ENCODE measurements at places on chromosomes 5 and 9.
A peak's percentile ranks its signal among the peaks of the same experiment; 100 is the strongest.

GRCh38 chr5:181243564-181244343 lies at the start of gene RACK1:
Gene RACK1 (minus strand): TSS chr5:181243906. CDS start chr5:181243800, 106 bp downstream.
- DNase-seq, result peak; percentile 79

- DNase-seq, result no peak
These were observed 17.3 kb upstream of the SMIM32 start for GRCh38 chr5:136210259-136210658.

- no peak for DNase-seq
These were observed 100.9 kb downstream of the ARRDC3 start for GRCh38 chr5:91282210-91282609.

DNA sequence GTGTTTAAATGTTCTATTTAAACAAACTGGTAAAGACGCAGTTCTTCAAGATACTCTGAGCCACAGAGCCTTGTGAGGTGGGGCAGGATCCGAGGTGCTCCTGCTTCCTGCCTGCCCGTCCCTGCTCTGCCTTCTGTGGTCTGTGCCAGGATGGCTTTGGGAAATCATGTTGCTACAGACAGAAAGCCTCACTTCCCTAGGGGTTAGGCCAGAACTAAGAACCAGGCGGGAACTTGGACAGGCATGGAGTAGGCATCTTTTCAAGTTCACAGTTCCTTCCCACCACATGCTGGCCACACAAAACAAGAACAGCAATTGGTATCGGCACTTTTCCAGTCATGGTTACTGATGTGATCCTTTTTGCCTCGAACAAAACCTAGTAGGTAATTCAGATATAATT lies 67.7 kb upstream of the SPOCK1 start:
- no peak for DNase-seq

- DNase-seq, result no peak
These were observed 54.3 kb upstream of the DMRT3 start for GRCh38 chr9:922171-922570.

GRCh38 chr9:127580879-127581475 lies 31.1 kb upstream of the STXBP1 start:
- DNase-seq, result no peak

DNA sequence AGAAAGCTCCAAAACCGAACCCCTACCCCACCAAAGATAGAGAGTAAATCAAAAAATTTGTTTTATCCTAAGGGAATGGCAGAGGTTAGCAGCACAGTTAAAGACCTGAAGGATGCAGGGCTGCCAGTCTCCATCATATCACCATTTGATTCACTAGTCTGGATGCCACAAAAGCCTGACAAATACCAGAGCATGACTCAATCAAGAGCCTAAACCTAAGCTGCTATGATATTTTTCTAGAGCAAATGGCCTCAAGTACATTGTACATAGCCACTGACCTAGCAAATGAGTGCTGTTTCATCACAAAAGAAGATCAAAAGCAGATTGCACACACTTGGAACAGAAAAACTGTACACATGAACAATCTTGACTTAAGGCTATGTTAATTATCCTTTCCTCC lies 48.0 kb downstream of the DPYSL3 start:
- DNase-seq, result no peak

DNA sequence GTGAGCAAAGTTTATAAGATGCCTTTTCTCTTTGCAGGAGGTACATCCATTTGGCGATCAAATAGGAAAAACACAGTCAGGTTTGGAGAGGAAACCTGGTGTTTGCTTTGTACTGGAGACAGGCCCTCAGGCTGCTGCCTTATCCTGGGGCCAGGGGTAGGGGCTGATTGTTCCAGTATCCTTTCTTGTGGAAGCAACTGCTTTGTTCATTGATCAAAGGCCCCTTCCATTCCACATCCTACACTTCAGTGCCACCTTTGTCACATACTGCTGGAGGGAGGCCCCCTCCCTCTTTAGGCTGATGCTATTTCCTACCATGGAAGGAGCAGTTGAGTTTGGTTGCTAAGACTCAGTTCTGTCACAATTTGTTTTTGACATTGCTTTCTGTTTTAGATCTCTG lies 778.1 kb downstream of the TLR4 start:
- DNase-seq, result no peak

GRCh38 chr5:97550818-97551217 lies 367.8 kb upstream of the RIOK2 start:
- no peak for DNase-seq

GRCh38 chr5:68313336-68313735 lies 97.8 kb downstream of the PIK3R1 start:
- no peak for DNase-seq

- no peak for DNase-seq
These were observed 39.2 kb downstream of the PRUNE2 start for GRCh38 chr9:76866689-76867088.

GRCh38 chr5:92504346-92504745 lies 1076.7 kb downstream of the NR2F1-AS1 start:
- no peak for DNase-seq

- no peak for DNase-seq
These were observed 61.4 kb upstream of the RUFY1 start for GRCh38 chr5:179488975-179489374.

DNA sequence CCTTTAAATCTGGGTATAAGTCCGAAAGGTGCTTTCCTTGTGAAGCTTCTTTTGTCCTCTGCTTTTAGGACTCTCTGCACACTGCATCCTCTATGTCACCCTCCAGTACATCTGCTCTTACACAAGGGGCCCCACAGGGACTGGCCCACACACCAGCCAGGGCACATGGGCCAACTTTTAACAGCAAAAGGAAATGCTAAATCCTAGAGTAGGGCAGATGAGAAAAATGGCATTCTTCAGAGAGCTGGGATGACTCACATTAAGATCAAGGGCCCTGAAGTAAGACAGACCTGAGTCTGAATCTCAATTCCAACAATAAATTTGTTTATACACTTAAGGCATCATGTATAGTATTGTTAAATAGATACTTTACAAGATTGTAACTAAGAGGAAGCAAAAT lies 40.3 kb upstream of the CDKN2B start:
- DNase-seq, result no peak

GRCh38 chr9:108665521-108666239 lies 190.1 kb downstream of the ACTL7B start:
- no peak for DNase-seq

GRCh38 chr5:154826-155225 lies 36.5 kb upstream of the LRRC14B start:
- no peak for DNase-seq

DNA sequence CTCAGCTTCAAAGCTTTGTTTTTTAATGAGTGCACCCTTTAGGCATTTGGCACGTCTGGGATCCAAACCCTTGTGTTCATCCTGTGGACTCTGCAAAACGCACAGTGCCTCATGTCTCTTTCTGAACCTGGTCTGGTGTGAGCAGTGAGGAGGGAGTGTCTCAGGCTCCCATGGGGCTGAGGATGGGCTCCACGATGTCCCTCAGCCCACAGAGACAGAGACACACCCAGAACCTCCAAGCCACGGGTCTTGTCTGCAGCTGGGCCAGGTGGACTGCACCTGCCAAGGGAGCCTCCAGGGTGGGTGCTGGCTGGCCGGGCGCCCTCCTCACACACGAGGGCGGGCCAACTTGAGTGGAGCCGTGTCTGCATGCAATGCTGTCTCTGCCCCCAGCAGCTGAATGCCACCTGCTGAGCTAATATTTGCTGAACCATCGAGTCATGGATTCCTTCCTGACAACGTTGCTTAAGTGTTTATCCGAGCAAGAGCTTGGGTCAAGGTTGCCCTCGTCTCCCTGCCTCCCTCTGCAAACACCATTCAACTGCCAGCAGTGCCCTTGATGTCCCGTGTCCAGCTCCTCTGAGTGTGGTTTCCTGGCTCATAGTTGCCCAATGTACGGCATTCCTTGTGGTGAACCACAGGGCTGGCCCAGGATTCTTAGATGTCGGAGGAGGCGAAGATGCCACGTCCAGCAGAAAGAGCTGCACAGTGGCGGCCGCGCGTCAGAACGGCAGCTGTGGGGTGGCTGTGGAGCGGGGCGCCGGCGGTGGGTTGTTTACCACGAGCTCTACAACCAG lies 31.4 kb upstream of the LPCAT1 start:
- no peak for DNase-seq

DNA sequence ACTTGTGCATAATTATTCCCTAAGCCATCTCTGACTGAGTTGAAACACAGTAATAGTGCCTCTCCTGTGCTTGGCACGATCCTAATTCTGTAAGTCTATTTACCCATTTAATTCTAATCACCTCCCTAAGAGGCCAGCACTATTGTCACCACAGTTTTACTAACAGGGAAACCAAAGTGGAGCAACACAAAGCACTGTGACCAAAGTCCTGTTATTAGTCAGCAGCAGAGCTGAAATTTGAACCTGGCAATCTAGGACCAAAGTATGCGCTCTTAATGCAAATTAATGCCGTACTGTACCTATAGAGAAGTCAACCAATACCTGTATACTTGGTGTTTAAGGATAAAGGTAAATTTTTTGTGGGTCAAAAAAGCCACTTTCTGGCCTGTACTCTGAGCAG lies 77.1 kb upstream of the CNTLN start:
- no peak for DNase-seq

- DNase-seq, result no peak
These were observed 353.9 kb upstream of the GRAMD2B start for GRCh38 chr5:126069329-126069728.

GRCh38 chr9:68555437-68556150 lies 14.9 kb upstream of the TMEM252 start:
- no peak for DNase-seq

- no peak for DNase-seq
These were observed 179.3 kb downstream of the CTNND2 start for GRCh38 chr5:11724940-11725339.

DNA sequence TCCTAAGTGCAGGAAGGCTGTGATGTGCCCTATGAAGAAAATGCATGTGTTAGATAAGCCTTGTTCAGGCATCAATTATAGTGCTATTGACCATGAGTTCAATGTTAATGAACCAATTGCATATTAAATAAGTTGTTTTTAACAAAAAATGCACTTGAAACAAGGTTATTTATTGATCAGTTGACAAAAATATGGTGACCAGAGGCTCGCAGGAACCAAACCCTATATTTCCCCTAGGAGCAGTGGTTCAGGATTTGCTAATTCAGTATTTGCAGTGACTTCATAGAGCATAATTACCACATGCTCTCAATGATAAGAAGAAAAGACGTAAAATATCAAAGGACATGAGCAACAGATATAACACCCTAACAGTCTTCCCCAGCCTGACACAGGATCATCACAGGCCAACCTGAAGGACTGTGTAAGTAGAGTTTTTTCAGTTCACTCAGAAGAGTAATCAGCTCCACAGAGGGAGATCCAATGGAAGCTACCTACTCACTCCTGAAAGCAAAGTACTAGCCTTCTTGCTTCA lies 92.3 kb downstream of the SEMA5A start:
- no peak for DNase-seq

DNA sequence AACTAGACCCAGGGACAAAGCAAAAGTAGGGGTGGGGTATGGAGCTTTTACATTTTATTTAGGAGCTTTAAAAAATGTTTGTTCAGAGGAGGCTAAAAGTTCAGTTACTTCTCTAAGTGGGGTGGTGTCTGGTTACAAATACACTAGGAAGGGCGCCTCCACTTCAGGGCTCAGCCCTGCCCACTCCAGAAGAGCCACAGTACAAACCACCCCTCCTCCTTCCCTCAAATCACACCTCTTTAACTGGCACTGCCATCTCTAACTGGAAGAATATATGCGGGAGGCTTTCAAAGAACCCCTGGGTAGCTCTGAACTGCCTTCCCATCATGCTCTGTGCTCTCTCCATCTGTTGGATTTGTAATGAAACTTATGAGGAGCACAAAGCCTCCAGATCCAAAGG lies 98.8 kb upstream of the NFIB start:
- DNase-seq, result no peak

- DNase-seq, result no peak
These were observed 504.4 kb upstream of the WWC1 start for GRCh38 chr5:167786871-167787578.

DNA sequence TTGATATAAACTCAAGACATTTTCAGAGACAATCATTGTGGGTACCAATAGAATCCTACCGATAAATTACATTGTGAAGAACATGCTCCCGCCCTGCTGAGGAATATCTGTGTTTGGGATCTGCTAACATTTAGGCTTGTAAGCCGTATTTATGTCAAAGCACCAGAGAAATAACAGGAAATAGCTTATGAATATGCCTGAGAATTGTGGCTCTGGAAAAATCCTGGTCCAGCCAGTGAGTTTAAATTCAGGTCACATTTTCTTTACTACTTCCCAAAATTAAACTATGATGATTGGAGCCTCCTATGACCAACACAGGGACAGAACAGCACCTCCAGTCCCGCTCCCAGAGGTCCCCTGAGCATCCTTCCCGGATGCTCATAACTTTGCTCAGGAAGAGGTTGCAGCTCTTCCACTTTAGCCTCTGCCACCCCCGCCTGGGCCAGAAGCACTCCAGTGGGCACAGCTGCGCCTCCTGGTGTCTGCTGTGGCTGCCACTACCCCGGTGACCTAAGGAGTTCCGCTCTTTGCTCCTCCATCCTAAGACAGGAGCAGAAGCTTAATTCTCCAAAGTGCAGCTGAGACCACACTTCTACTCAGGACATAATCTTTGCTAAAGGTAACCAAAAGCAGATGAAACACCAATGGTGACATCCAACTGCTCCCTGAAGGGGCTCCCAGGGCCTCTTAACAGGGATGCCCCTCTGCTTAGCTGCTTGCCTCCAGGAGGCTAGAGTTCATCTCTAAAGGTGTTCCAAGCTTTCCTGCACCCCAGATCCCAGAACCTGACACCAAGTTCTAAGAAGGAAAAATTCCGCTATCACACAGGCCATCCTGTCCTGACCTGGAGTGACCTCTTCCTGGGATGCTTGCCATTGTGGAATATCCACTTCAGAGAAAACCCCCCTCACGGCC lies 58.8 kb downstream of the SLC1A1 start:
- DNase-seq, result no peak

- no peak for DNase-seq
These were observed 19.7 kb upstream of the GCNT4 start for GRCh38 chr5:75072061-75072460.

DNA sequence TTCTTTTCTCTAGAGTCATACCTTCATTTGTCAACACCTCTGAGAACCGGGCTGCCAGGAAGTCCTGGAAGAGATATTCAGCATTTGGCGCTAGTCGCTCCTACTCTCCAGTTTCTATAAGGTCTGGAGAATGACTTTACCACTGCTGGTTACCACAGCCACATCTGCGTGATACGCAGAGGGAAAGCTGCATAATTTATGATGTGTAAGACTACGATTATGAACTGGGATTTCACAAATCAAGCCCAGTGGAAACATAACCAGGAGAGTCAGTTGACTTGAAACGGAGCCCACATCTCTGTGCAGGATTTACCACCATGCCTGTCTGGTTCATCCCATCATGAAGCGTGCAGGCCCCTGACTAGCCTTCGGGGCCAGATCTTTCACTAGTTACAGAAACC lies 72.6 kb downstream of the FGF1 start:
- DNase-seq, result no peak

DNA sequence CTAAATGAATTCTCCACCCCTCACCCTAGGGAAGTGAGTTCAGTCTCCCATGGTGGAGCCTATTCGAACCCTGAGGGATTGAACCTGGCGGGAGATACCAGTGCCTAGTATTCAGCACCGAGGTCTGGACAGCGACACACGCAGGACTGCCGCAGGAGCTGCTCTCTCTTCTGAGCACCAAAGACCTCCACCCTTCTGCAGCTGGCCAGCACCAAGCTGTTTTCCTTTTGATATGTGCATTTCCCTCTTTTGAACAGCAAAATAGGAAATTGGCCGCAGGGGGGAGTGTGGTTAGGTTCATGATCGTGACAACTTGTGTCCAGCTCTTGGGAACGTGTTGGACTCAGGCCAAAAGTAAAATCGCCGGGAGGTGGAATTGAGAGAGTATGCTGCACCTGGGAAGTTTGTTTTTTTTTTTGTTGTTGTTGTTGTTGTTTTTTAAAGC lies 1.2 kb upstream of the PCSK1 start:
- DNase-seq, result peak; percentile 1

- DNase-seq, result no peak
These were observed 920.5 kb downstream of the TLE4 start for GRCh38 chr9:80492221-80492620.
